ENCODE measurements at places on chromosomes 11 and 22.

- DNase-seq, result no peak
These were observed 120.2 kb upstream of the TBCEL start for GRCh38 chr11:120903686-120904085.

DNA sequence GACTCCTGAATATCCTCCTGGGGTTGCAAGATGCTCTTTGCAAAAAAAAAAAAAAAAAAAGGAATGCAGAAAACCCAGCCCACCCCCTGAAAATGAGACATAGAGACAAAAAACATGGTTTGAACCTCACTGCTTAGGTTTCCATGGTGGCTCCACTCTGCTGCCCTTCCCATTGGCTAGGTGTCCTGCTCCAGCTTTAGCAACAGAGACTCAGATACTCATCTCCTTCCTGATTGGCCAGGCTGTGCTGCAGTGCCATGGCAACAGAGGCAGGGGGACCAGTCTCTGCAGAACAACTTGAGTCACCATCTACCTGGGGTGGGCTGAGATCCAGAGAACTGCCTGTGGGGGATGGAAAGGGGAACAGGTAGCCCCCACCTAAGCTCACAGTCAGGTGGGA is 17.4 kb upstream of the YWHAH start:
- no peak for DNase-seq

DNA sequence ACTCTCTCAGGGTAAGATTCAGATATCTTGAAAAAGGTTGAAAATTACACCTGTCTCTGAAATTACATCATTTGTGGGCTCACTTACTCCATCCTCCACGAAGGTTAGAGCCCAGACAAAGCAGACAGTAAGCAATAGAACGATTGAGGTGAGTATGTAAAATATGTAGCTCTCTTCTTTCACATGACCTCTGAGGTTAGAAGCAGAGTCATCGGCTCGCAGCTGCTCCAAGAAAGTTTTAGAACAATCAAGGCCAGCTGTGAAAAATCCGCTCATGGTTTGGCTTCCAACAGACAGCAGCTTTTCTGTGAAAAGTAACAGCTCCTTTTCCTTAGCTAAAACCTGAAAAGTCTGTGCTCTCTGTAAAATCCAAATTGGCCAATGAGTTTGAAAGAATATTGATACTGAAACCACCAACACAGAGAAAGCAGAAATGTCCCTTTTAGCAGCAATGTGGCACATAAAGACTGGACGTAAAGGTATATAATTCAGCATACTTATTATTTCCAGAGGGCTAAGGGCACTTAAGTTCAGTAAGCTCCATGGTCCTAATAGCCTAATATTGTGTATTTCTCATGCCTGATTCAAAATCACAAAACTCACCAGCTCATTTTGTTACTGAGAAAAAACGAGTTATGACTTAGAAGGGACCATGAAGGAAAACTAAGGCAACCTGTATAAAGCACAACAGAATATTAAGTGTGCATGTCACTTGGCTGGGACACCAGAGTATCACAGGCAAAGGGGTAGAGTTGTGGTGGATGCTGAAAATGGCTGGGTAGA is 78.2 kb downstream of the FAM76B start:
- DNase-seq, result no peak

GRCh38 chr22:39343259-39344045 is 6.3 kb upstream of the SYNGR1 start:
- DNase-seq, result peak; percentile 68

GRCh38 chr22:41847300-41847699 is 14.4 kb downstream of the SREBF2 start:
- no peak for DNase-seq

- DNase-seq, result no peak
These were observed 430 bp downstream of the CDC42EP1 start for GRCh38 chr22:37560608-37561211.

GRCh38 chr22:33579448-33580093 is 340.7 kb downstream of the LARGE1 start:
- DNase-seq, result peak; percentile 11

GRCh38 chr11:38014405-38014804 is 1416.4 kb upstream of the RAG2 start:
- no peak for DNase-seq

GRCh38 chr22:43038325-43038724 is 23.4 kb upstream of the PACSIN2 start:
- DNase-seq, result no peak

GRCh38 chr11:130071211-130071712 is 1.6 kb downstream of the APLP2 start:
- no peak for DNase-seq

- no peak for DNase-seq
These were observed 4.3 kb downstream of the CADM1 start for GRCh38 chr11:115499891-115500290.

GRCh38 chr11:84740050-84740449 is 887.1 kb downstream of the DLG2 start:
- no peak for DNase-seq

GRCh38 chr11:134745456-134745855 is 333.4 kb upstream of the B3GAT1 start:
- no peak for DNase-seq

DNA sequence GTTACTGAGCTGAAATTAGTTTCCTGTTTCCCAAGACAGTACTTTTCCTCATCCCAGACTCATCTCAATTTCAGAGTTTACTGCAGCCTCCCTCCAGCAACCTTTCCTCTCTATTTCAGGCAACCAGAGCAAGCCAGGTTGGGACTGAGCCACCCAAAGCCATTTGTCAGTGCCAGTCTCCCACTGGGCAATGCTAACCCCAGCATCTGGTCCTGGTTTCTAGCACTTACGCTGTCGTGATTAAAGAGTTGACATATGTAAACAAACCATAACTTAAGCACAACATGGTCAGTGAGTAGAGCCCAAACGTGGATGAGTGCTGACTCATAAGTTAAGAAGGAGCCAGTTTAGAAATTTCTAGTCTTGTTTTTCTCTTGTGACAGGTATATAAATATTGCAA is 119.6 kb upstream of the BLID start:
- DNase-seq, result no peak

- peak; percentile 60 for DNase-seq
These were observed 6.0 kb upstream of the AHNAK start for GRCh38 chr11:62552485-62553079.

- DNase-seq, result no peak
These were observed 57.8 kb downstream of the ST14 start for GRCh38 chr11:130217133-130218031.

DNA sequence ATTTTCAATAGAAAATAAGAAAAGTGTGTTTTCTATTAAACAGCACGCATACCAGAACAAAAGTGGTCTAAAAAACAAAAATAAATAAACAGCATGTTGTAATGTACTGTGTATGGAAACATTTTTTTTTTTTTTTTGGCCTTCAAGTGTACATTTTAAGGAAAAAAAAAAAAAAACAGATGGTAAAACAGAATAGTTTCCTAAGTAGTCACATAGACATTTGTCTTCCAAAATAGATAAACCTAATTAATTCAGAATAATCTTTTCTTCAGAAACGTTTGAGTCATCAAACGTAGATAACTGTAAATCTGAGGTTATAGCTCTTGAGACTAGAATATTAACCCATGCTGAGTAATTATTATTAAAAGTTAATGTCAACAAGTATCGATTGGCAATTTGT is 396 bp upstream of the CFAP300 start:
- no peak for DNase-seq

DNA sequence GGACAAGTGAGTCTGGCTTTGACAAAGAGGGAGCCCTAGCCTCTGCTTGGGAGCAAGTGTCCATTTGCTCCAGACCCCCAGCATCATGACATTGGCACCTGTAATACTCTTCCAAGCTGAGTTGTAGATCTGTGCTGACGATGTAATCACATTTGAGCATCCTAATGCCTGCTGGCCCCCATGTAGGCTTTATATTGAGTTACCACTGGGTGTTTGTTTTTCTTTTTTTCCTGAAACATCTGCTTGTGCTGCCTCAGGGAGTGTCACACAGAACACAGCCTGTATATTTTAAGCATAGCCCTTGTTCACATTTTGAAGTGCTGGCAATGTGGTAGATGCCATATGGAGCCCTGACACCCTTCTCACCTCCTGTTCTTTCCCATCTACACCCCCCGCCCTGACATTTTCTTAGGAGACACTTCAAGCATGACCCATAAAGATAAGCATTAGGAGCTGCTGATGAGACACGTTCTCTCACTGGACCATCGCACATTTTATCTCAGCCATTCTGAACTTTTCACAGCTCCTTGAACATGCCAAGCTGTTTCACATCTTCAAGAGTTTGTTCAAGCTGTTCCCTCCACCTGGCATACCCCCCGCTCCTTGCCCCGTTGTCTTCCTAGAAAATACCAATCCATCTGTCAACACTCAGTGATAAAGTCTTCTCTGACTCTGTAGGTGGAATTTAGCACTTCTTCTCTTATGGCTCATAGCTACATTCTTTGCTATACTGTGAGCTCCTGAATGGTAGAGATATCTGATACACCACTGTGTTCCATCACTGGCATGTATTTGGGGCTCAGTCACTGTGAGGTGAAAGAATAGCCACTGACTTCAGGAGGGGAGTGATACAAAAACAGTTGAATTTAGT is 128.7 kb downstream of the TRIM44 start:
- DNase-seq, result no peak

DNA sequence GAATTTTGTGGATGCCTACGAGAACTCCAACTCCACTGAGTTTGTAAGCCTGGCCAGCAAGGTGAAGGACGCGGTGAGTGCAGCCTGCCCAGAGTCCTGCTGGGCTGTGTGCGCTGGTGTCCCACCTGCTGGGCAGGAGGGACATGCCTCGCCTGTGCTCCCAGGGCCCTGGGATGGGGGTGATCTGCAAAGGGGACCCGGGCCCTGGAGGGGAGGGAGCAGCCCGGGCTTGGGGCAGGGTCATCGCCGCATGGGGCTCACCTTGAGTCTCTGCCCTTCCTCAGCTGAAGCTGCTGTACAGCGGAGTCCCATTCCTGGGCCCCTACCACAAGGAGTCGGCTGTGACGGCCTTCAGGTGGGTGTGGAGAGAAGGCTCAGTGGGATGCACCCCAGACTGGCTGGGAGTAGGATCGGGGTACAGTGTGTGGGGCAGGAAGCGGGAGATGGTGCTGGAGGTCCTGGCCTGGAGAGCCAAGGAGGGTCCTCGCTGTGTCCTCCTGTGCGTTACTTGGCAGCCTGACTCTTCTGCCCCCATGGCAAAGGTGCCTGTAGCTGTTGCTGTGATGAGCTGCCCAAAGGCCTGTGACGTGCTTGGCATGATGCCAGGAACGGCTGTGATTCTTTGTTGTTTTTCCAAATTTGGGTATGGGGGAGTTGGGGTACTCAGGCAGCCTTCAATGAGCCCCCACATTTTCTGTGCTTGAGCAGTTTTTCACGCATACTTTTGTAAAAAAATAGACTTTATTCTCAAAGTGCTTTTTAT is 29.2 kb downstream of the ST14 start:
- no peak for DNase-seq

DNA sequence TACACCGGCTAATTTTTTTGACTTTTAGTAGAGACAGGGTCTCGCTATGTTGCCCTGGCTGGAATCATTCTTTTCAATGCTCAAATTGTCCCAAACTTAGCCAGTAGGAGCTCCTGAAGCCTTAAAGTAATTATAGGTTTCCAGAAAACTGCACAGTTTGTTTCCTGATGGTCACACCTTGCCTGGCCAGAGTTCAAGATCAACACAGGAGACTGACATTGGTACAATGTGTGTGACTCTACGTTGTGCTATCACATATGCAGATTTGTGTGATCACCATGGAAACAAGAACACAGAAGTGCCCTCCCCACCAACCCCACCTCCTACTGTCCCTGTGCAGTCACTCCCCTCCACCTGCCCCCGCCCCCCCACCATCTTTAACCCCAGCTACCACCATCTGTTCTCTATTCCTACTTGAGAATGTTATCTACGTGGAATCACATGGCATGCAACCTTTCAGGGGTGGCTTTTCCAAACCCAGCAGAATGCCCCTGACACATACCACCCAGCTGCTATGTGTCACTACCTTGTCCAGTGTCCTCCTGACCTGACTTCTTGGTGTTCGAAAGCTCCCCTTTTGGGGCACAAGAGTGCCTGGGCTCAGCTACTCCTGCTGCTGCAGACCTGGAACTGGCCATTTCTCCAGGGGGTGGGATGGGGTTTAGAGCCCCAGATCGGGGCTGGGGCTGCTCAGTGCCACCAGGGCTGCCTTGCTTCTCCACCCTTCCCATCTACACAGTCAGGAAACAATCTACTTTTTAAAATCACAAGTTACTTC is 6.1 kb upstream of the NAP1L4 start:
- no peak for DNase-seq

DNA sequence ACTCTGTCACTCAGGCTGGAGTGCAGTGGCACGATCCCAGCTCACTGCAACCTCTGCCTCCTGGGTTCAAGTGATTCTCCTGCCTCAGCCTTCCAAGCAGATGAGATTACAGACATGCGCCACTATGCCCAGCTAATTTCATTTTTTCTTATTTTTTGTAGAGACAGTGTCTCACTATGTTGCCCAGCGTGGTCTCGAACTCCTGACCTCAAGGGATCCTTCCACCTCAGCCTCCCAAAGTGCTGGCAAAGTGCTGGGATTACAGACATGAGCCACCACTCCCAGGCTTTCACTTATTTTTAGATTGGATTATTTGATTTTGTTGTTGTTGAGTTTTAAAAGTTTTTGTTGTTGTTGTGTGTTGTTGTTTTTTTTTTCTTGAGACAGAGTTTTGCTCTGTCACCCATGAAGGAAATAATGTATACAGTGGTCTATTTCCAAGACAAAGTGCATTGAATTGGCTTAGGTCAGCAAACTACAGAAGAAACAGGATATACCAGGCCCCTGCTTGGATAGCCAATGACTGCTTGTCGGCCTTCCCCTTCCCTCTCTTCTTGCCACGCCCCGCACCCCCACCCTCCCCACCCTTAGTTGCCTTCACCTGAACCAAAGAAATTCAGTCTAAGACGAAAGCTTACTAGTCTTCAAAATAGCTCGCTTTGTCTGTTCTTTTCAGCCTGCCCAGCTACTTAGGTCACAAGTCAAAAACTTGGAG is 91.8 kb upstream of the CLDN5 start:
- no peak for DNase-seq

DNA sequence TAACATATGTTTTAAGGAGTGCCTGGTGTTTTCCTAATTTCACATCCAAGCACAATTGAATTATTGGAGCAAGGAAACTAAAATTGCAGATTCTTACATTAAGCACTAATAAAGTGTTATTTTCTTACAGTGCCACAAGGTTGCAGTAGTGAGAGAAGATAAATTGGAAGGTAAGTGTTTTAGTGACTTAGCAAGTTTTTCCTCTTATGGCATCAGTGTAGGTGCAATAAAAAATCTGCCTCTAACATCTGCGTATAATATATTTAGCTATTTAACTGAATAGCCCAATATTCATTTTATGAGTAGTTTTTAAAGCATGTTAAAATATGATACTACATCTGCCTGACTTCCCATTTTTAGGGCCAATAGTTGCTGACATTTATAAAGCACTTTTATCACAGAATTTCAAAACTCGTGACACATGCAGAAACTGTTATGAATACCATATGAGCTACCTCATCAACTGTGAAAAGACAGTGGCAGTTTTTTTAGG is 19.0 kb downstream of the POLD3 start:
- no peak for DNase-seq

GRCh38 chr22:24977370-24978221 is 25.1 kb downstream of the KIAA1671 start:
- DNase-seq, result no peak
